CD4-positive, alpha-beta T cell treated with Interleukin-1 beta for 1 hour (primary cell): ENCODE measurements at places on chromosomes 13 and 19.
A peak's percentile ranks its signal among the peaks of the same experiment; 100 is the strongest.

- peak; percentile 79 for DNase-seq
Measured at GRCh38 chr13:49110122-49110912, 109.8 kb upstream of the MLNR start.

DNA sequence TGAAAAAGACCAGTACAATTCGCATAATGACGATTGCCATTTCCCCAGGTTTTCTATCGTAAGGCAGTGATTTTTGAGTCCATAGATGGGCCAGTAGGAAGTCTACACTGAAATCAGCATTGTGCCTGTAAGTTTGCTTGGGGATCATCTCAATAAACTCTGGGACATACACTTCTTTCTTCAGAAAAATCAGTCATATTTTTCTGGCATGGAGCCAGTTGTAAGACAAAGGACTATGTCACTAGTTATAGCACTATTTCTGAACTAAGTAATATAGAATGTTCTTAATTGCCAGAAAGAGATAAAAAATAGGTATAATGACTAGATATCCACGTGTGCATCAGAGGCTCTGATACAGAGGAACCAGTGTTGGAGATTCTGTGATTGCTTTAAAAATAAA lies 243.5 kb downstream of the LMO7 start:
- no peak for DNase-seq

DNA sequence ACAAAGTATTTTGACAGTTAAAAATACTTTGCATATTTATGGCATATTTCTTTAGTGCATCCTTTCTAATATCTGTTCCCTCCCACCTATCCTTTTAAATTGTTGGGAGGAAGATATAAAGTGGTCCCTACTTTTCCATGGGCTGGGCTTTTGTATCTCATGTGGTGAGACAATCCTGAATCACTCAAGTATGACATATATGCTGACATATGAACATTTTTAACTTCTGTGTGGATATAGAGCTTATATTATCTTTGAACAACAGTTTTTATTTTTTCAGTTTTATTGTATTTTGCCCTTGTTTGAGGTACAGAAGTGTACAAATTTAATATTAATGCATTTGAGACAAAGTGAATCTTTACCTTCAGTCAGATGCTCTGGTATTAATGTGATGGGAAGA lies 3.4 kb downstream of the ZMYM2 start:
- DNase-seq = no peak

- peak; percentile 84 for DNase-seq
Measured at GRCh38 chr19:41958367-41959055, 610 bp downstream of the RABAC1 start.

DNA sequence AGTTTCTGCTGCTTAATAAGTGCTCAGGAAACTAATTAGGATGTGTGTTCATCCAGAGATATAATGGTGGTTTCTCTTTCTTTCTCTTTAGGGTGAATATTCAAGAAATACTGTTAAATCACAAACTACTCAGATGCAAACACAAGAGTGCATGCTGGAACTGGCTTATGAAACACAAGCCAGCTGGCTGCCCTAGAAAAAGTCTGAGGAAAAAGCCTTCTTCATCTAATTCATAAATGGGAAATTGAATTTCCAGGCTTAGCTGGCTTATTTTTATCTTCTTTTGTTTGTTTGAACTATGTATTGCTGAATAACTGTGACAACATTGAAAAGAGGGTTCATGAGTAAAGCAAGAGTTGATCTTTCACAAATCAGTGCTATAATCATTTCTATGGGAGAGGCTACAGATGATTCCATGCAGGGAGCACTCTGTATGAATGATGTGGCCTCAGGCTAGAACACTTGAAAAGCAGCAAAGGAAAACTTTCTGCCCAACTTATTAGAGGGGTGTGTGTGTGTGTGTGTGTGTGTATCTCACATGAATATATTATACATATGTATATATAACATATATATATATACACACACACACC lies 69.8 kb upstream of the SCEL start:
- DNase-seq = no peak

GRCh38 chr19:43620061-43621001 lies 902 bp upstream of the ZNF428 start:
- DNase-seq = no peak

DNA sequence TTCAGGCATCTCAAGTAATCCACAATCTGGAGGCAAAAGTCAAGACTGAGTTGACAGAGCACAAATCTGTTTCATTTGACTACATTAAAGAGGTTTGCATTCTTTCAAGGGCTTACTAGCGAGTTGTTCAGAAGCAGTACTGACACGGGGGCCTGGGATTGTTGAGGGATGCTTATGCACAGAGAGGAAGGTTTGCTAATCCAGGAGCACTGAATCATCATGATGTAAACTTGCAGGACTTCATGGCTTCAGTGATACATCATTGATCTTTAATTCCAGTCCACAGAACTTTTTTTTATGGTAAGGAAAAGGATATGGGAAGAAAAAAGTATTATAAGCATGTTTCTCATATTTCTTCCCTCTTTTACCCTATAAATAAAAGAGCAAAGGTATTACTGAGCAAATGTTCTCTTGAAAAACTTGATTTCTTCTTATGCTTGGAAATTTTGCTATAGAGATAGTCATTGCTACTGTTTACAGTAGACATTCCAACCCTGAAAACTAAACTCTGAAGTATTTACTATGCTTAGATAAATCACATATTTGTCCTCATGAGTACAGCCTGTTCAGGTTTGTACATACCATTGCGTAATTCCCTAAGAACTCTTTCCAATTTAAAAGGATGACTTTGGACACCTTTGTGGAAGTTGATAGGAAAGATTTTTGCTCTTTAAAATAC lies 65.8 kb upstream of the KPNA3 start:
- no peak for DNase-seq

- DNase-seq = no peak
Measured at GRCh38 chr13:82330499-82330898, 1551.8 kb downstream of the SLITRK1 start.

DNA sequence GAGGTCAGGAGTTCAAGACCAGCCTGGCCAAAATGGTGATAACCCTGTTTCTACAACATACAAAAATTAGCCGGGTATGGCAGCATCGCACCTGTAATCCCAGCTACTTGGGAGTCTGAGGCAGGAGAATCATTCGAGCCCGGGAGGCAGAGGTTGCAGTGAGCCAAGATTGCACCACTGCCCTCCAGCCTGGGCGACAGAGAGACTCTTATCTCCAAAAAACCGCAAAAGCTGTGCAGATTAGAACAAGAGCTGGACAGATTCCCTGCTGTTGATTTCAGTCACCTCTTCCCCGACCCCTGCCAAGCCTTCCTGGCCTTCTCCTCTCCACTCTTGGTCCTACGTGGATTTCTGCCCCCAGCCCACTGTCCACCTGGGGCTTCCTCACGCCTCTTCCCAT lies 8.3 kb downstream of the CAMSAP3 start:
- DNase-seq = no peak

DNA sequence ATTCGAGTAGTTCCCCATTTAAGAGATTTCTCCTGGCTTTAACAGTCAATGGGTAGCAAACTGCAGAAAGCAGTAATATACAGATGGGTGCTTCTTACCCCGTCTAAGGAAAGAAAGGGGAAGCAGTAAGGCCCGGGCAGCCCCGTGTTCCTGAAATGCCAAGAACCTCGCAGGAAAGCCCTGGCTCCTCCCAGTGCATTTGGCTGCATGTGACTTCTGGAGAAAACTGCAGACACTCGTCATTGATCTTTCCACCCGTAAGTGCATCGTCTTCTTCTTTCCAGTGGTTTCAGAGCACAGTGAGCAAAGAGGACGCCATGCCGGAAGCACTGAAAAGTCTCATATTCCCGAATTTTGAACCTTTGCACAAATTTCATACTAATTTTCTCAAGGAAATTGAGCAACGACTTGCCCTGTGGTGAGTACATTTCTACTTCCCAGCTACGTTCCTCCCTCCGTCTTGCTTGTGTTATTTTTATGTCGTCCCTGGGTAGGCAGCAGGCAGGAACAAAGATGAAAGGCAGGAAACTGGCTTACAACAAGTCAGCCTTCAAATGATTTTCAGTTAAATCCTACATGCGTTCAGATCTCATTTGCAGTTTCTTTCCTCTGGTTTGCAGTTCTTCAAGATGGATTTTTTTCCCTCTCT lies 165.2 kb downstream of the STK24 start:
- DNase-seq = no peak

DNA sequence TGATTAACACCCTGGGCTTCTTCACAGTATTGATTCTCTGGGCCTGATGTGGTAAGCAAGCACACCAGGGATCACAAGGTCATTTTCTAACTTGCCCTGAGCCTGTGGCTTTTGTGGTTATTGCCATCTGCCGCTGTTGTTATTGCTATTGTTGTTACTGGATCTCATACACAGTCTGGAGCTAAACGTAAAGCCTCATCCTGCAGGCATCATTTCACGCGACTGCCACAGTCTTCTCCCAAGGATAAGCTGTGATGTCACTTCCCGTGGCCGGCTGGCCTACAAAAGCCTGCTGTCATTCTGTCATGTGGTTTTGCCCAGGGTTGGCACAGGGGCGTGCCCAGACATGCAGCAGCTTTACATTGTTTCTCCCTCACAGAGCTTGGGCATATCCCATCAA lies 154.0 kb upstream of the GPR12 start:
- DNase-seq = no peak

DNA sequence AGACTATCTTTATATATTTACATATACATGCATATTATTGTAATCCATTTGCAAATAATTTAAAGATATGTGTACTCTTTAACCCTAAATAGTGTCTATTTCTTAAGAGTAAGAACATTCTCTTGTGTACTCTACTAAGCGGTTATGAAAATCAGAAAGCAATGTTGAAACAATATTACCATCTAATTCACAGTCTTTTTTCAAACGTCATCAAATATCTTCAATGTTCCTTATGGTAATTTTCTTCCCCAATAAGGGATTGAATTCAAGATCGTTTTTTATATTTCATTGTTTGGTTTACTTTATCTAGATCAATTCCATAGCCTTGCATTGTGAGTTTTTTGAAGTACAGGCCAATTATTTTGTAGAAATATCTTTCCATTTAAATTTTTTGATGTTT lies 1647.4 kb upstream of the PRR20A start:
- no peak for DNase-seq

- peak; percentile 36 for DNase-seq
Measured at GRCh38 chr19:49691243-49692146, 579 bp downstream of the CPT1C start.

- no peak for DNase-seq
Measured at GRCh38 chr19:49786376-49786820, 19.6 kb downstream of the AP2A1 start.

DNA sequence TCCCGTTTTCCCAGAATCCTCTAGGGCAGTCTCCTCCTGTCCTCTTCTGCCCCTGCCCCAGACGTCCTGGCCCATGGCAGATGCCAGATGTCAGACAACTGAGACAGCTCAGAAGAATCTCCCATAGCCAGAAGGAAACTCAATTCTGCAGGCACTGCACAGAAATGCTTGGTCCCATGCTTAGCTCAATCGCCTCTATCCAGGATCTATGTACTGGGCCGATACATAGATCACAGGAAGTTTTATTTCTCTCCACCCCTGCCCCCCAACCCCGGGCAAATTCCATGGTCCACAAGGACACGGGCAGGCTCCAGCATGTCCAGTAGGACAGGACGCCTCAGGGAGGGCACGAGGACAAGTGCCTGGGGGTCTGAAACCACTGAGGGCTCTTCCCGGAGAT lies 4.8 kb downstream of the MBD3 start:
- DNase-seq = no peak

DNA sequence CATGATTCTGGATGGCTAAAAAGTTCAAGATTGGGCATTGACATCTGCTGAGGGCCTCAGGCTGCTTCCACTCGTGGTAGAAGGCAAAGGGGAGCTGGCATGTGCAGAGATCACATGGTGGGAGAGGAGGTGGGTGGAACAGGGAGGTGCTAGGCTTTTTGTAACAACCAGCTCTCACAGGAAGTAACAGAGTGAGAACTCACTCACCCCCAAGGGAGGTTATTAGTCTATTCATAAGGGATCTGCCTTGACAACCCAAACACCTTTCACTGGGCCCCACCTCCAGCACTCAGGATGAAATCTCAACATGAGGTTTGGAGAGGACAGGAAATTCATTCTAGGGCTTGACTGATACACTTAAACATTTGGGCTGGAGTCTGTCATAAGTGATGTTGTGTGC lies 197.7 kb upstream of the RNF113B start:
- no peak for DNase-seq

DNA sequence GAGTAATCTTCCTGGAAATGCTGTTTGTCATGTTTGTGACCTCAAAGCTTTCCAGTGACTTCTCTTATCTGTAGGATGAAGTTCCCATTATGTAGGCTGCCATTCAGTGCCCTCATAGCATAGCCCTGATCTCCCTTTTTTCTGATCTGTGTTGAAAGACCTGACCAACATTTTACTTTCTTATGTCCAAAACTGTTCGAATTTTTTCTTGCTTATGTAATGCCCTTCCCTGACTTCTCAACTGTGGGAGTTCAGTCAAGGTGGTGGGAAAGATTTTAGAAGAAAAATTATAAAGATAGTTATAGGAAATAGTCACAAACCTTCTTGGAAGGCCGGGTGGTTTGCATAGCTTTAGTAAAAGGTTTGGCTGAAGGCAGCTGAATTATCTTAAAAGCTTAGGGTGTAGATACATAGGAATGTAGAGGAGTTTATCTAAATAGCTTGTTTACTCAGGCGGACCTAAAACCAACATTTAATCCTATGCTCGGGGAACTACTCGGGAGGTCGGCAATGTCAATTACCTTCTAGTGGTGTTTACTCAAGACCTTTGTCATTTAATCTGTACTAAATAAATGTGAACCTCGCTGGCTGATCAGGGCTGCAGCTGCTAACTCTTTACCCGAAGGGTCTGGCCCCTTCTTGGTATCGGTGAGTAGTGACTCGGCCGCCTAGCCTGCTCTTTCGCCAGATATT lies 44.3 kb downstream of the PSG3 start:
- no peak for DNase-seq

DNA sequence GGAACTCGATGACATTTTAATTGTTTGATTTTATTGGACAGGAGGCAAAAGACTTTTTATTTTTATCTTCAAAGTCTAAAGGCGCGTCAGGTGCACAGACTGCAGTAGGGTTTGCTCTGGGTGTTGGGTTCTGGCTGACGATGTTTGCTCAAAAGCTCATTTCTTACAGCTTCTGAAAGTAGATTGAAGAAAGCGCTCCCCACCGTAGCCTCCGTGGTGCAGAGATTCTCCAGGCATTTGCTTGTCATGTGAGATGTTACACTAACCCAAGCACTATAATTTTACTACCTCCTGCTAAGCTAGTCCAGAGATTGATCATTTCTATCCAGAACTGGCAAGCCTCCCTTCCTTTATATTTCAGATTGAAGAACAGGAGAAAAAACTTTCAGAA lies 14.5 kb upstream of the ATP11A start:
- no peak for DNase-seq

- no peak for DNase-seq
Measured at GRCh38 chr13:49185264-49185663, 34.9 kb upstream of the MLNR start.
